ENCODE measurements at places on chromosomes 3 and 15.

DNA sequence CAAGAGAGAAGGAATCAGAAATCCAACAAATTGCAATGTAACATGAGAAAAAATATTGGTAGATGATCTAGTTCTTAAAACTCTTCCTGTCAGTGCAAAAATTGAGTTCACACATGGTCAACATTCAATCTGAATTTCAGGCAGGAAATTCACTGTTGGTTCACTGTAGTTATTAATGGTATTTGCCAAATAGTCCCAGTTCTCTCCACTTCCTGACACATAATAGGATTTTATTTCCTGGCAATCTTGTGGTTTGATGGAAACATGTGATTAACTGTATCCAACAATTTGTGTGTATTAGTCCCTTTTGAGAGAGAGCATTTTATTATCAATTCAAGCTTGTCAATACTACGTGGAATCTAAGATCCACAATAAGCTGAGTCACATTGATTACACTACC, 1103.1 kb downstream of the ROBO2 start:
- DNase-seq, result no peak

DNA sequence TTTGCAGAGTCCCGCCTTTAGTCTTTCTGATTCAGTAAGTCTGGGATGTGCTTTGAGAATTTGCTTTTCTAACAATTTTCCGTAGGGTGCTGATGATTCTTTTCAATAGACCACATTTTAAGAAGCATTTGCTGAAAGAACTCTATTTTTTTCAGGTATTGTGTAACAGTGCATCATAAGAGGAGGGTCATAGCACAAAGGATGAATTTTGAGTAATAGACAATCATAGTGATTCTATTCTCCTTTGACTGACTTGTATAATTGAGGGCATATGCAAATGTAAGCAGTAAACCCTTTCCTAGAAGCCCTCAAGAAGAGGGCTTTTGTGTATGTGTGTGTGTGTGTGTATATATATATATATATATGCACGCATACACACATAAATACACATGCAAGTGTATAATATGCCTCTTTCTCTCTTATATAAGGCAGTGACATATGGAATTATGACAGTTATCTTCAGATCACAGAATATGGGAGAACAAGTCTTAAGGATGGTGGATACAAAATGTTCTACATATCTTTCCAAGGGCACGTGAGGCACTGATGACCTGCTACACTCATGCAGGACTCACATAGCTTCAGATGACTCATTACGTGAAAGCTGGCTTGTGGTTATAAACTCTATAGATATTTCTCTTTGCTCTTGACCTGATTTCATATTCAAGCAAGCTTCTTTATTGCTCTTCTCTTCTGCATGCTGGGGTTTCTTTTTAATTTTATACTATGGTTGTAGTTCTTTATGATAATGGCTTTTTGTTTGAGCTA, 6.5 kb upstream of the PLSCR1 start:
- DNase-seq, result no peak

GRCh38 chr3:99686955-99687612, 48.7 kb downstream of the COL8A1 start:
- DNase-seq, result peak; percentile 0

DNA sequence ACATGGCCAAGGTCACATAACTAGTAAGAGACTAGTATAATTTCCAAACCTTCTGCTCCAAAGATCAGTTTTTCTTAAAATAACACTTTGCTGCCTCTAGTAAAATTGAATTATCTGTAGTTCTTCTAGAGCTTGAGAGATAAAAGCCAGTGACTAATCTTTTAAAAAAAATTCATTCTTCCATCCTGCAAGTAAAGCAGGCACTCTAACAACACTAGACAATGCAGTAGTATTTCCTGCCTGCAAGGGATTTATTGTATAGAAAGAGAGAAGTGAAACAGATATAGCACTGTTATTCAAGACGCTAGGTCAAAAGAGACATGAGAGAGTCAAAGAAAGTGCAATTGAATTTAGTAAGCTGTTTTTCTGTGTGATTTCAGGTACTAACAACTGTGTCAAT, 159.5 kb upstream of the TBC1D5 start:
- no peak for DNase-seq

DNA sequence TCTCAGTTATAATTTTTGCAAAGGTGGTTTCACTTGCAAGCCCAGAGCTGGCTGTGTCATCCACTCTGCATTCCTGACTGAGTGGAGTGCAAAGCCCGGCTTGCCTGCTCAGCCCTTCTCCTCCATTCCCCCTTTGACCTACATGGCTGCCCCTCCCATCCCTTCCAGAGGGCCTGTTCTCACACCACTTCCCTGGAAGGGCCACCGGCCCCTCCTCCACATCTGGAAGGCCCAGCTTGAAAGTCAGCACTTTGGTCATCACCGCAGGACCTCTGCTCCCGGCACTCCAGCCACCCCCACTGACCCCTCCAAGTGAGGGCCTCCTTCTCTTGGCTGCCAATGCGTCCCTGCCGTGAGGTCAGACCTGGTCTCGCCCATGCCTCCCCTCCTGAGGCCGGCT, 74.1 kb upstream of the RNF7 start:
- no peak for DNase-seq

DNA sequence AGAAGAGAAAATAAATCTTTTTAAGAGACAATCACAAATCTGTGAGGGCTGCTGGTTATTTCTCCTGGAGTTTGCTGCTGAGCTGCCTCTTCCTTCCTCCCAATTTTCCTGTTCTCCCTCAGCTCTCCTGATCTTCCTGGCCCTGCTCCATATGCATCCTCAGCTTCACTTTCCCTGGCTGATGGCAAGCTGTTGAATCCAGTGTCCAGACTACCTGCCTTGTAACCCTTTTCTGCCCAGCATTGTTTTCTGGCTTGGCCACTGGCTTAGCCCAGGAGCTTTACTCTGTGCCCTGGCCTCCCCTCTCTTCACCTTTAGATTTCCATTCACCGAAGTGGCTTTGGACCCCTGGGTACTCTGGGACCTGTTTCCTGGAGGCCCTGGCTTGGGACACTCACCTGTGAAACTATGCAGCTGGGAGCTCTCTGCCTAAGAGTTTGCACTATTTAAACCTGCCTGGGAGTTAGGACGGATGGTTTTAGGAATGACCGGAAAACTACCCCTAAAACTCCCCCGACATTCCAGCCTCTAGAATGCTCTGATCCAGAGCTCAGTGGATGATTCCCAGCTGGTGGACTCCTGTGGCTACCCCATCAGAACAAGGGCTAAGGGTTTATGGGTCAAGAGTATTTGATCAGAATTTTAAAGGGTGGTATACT, 90.0 kb downstream of the RBPMS2 start:
- no peak for DNase-seq

GRCh38 chr3:156816091-156816793, 9.9 kb upstream of the LEKR1 start:
- DNase-seq, result no peak

DNA sequence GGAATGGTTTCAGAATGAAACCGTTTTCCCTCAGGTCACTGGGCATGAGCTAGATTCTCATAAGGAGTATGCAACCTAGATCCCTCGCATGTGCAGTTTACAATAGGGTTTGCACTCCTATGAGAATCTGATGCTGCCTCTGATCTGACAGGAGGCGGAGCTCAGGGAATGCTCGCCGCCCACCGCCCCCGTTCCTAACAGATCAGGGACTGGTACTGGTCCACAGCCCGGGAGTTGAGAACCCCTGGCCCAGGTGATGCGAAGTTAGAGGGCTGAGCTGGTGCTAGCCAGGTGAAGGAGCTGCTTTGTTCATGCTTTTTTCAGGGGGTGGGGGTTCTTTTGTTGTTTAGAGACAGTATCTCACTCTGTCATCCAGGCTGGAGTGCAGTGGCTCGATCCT, 15.5 kb upstream of the PLXNA1 start:
- no peak for DNase-seq

All from activated naive CD4-positive, alpha-beta T cell (primary cell).